Thymus (tissue), 14 donors: ENCODE measurements at places on chromosomes 13 and 19. TPM values are rescaled to one million over a fixed set of nuclear protein-coding genes. Genes with fewer than 3 reads are reported as not detected.

- no peak overlapping the region for H3K27ac ChIP-seq
- no peaks in the 10 kb centered on the region for H3K27me3 ChIP-seq
- H3K4me3 ChIP-seq, result no peak overlapping the region
- DNase-seq, result no peak
- peaks cover 2% of the 10 kb centered on the region for H3K4me1 ChIP-seq
- no peaks in the 10 kb centered on the region for H3K36me3 ChIP-seq
Observed at GRCh38 chr13:28411831-28412353, 83.0 kb downstream of the FLT1 start.

DNA sequence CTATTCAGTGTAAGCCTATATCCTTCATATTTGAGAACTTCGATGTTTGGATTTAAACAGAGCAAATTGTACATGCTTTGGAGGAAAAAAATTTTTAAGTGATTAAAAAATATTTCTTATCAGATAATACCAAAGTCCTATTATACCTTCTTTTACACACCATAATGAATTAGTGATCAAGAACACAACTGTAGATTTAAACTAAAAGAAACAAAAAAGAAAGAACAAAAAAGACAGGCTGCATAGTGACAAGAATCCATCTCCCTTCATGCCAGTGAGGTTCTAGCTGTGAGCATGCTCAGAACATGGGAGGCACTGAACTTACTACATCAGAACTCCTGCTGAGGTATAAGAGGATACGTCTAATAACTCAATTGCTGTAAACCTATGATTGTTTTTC lies at the start of gene RXFP2:
Gene RXFP2 (plus strand): TSS at position 301 of the 400 bp plus-strand sequence. CDS start 87 bp downstream, at position 388.
- no peaks in the 10 kb centered on the region for H3K27me3 ChIP-seq
- H3K4me3 ChIP-seq, result no peak within 1 kb of the TSS
- no peak for DNase-seq
- no peak within 1 kb of the TSS for H3K27ac ChIP-seq
- no peaks in the 10 kb centered on the region for H3K4me1 ChIP-seq

- H3K4me3 ChIP-seq, result no peak overlapping the region
- H3K27ac ChIP-seq, result no peak overlapping the region
- no peak for DNase-seq
- no peaks in the 10 kb centered on the region for H3K27me3 ChIP-seq
- H3K4me1 ChIP-seq, result no peaks in the 10 kb centered on the region
Observed at GRCh38 chr13:47594833-47595232, 406.2 kb downstream of the SUCLA2 start.

DNA sequence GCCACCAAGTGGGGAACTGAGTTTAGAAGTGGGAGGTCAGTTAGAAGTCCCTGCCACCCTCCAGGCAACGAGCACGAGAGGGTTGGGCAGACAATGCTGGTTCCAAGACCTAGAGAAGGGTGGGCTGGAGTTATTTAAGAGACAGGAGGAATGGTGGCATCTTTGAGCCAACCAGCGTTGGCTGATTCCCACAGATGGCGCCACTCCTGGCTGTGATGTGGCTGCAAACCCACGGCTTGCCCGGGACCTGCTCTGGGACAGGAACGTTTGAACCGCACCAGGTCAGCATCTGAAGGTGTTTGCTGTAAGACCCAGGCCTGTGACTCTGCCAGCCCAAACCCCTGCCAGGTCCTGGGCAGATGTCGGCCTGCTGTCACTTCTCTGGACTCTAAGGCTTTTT lies 42.8 kb downstream of the BICRA start:
- H3K4me3 ChIP-seq, result no peak overlapping the region
- peaks cover 2% of the 10 kb centered on the region for H3K4me1 ChIP-seq
- DNase-seq, result no peak
- peaks cover 8% of the 10 kb centered on the region for H3K36me3 ChIP-seq
- H3K27ac ChIP-seq, result no peak overlapping the region
- no peaks in the 10 kb centered on the region for H3K27me3 ChIP-seq

GRCh38 chr19:17718947-17719711 lies at the start of gene MAP1S:
TSS of gene MAP1S (plus strand) at chr19:17719480. CDS start at chr19:17719503, 23 bp downstream.
- DNase-seq, result peak; percentile 64
- H3K36me3 ChIP-seq, result peaks cover 9% of the 10 kb centered on the region
- H3K4me3 ChIP-seq, result peak within 1 kb of the TSS; percentile 79
- H3K27ac ChIP-seq, result no peak within 1 kb of the TSS

Gene TMEM59L
- not detected for total RNA-seq
